ENCODE measurements at places on chromosomes 12 and 14. TPM values are rescaled to one million over a fixed set of nuclear protein-coding genes. Genes with fewer than 3 reads are reported as not detected.

ATXN3 gene
- 42.9 TPM for total RNA-seq

DHRS2 gene
- total RNA-seq, result 5.5 TPM

IPO4 gene
- 39.0 TPM for total RNA-seq

GUCY2C gene
- not detected for total RNA-seq

TSHR gene
- not detected for total RNA-seq

GPR84 gene
- not detected for total RNA-seq

RAD9B gene
- not detected for total RNA-seq

FBXL14 gene
- total RNA-seq, result 13.3 TPM

HECTD1 gene
- total RNA-seq, result 106 TPM

CLEC6A gene
- not detected for total RNA-seq

DHH gene
- not detected for total RNA-seq

TEX22 gene
- not detected for total RNA-seq

STK38L gene
- total RNA-seq, result 10.3 TPM

OR4K13 gene
- not detected for total RNA-seq

APOF gene
- total RNA-seq, result not detected

SIX6 gene
- total RNA-seq, result not detected

HELB gene
- 1.1 TPM for total RNA-seq

CEBPE gene
- not detected for total RNA-seq

RIPK3 gene
- 0.36 TPM for total RNA-seq

CLEC1B gene
- not detected for total RNA-seq

DDN gene
- total RNA-seq, result 0.32 TPM

ARID2 gene
- 13.2 TPM for total RNA-seq

TAS2R50 gene
- total RNA-seq, result 0.49 TPM

PTPRR gene
- total RNA-seq, result not detected

WNT1 gene
- total RNA-seq, result not detected

SRP54 gene
- total RNA-seq, result 50.7 TPM

HOXC10 gene
- total RNA-seq, result not detected

NPC2 gene
- total RNA-seq, result 363 TPM

LRFN5 gene
- 1.3 TPM for total RNA-seq

All from cardiac atrium fibroblast (primary cell).